Stimulated activated naive CD4-positive, alpha-beta T cell treated with Interleukin-2 at 50 U/mL for 16 hours (primary cell): ENCODE measurements at places on chromosomes 7 and 10.
A peak's percentile ranks its signal among the peaks of the same experiment; 100 is the strongest.

GRCh38 chr10:89398003-89398749 lies 5.8 kb downstream of the IFIT1 start:
- DNase-seq, result no peak

- DNase-seq, result no peak
Measured at GRCh38 chr10:9010931-9011670, 956.6 kb downstream of the GATA3 start.

DNA sequence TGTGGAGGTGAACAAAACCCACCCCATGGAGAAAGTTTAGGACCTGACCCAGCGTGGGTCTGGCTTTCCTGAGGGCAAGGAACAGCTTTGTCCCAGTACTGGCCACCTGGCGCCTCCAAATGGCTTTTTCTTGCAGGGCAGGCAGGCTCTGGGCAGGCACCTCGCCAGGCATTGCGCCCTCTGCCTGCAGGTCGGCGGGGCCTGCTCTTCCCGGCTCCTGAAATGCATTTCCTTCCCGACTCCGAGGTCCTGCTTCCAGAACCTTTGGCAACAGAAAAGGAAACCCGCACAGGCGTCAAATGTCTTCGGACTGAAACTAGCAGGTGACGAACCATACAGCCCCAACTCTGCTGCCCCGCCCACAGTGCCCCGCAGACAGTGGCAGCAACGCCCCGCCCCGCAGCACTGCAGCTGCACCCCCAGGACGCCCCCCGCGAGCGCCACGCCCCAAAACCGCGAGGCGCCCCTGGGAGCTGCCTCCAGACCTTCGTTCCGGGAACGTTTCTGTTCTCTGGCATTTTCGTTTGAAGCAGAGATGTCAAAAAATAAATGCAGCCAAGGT lies 65.5 kb downstream of the C10orf143 start:
- DNase-seq, result no peak

DNA sequence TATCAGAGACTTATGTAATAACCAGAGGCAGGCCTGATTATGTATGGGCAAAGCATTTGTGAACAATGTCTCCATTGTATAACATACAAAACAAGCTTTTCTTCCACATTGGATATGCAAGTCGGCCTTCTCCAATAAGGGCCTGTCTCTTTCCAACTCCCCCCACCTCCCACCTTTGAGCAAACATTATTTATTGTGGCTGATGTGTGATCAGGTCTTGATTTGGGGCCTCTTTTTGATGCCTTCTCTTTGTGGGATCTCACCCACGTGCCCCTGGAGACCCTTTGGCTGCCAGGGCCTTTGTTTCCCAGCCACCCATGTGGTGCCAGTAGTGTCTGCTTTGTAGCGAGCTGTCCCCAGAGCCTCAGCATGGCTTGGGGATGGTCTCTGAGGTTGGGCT lies 53.0 kb downstream of the TCF7L2 start:
- no peak for DNase-seq

GRCh38 chr10:119650692-119651513 lies at the start of gene BAG3:
TSS of gene BAG3 (plus strand) at chr10:119651380. CDS start at chr10:119651676, 296 bp downstream.
- peak; percentile 73 for DNase-seq

GRCh38 chr10:17368708-17369272 lies 85.6 kb downstream of the ST8SIA6 start:
- DNase-seq, result no peak

DNA sequence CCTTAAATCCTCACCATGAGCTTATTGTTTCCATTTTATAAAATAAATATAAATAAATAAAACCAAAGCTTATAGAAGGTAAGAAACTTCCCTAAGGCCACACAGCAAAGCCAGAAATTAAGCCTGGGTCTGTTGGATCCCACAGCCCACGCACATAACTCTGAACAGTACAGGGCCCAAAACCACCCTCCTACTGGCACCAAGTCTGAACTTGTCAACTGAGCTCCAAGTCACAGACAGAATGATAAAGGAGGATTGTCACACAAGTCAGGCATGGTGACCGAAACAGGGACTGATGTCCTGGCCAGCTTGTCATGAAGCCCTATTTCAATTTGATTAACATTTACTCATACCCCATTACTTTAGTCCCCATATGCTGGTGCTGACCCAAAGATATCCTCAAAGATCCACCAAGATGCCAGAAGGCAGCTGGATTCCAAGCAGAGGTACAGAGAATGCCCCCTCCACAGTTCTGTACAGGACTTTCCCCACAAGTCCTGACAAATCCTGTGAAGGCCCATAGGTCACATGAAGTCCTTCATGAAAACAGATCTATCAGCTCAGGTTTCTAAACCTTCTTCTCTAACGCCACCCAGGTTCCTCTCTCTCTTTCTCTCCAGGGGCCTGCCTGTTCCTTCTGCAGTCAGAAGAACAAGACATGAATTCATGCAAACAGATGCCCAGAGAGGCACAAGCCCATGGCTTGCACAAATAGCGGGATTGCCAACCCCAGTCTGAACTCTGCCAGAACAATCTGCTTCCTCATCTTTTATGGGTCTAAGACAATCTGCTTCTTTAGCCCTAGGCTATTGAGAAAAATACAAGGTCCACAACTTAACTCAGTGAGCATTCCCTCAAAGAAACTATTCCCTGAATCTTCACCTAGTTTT lies 60.9 kb downstream of the GLI3 start:
- no peak for DNase-seq

GRCh38 chr7:2809903-2810625 lies 34.0 kb downstream of the GNA12 start:
- no peak for DNase-seq

DNA sequence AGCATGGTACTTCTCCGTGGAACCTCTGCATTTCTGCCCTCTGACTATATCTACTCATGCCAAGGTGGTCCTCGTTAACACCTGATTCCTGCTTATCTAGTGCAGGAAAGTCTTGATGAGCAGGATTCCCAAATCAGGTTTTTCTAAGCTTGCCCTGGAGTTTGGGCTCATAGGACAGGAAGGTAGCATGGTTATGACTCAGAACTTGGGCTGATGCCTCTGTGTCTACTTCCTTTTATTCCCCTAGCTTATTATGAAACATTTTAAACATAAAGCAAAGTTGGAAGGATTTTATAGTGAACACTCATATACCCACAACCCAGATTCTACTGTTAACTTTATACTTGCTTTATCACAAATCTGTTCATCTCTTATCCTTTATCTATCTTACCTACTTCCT lies 5.6 kb downstream of the SUFU start:
- no peak for DNase-seq

DNA sequence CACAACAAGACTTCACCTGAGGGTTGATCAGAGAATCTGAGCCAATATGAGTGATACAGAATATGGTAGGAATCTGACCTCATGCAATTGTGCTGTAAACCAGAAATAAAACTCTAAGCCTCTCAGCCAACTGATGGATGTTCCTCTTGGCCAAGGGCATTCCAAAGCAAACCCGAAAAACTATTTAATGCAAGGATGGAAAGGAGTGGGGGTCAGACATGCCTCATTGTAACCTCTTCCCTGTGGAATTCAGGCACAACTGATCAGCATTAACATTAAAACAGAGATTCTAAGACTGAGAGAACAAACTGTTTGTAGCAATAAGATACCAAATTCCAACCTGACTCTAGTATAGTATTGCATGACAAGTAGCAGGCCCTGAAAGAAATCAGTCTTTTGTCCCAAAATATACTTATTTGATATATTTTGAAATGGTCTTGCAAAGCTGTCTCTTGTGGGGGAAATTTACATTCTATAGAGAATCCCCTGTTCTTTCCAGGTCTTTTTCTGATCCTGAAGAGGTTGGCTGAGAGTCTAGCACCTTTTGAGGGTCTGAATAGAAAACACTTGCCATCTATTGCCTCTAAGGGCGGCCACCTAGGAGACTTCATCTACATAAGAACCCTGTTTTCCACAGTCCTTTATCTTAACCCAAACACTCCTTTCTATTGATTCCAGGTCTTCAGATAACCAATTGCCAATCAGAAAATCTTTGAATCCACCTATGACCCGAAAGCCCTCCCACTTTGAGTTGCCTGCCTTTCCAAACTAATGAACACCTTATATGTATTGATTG lies 50.4 kb upstream of the WDR11 start:
- DNase-seq, result no peak

- DNase-seq, result no peak
Measured at GRCh38 chr7:121329191-121330052, 622 bp downstream of the WNT16 start.

DNA sequence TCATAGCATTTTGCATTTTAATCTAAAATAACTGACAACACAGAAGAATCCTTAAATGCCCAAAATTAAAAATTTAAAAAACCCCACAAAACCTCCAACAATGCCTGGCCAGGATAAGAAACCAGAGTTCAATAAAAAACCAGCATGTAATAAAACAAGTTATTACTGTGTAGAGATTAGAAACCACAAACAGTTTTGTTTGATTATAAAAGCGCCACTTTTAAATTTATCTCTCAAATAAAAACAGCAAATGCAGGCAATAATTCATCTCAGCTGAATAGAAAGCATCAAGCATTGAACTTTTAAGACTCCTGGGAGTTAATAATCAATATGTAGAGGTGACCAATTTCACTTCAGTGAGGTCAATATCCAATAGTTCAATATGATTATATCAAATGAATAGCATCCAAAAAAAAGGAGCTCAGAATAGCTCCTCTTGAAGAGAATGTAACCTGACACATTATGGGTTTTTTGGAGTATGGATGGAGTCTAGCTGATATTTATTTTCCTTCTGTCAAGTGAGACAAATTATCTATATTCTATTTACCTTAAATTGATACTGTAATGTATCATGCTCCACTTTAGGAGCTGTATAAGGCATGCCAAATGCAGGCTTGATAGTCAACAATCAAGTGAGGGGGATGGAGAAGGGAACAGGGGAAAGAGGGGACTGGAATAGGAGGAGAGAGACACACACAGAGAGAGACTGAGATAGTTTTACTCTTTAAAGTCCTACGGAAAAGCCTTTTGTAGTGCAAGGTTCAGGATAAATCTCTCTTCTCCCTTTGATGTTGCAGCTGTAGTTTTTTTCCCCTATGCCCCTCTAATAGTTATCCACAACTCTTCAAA lies 130.9 kb downstream of the RSU1 start:
- DNase-seq, result no peak

- DNase-seq, result no peak
Measured at GRCh38 chr7:29611941-29612544, 48.4 kb downstream of the PRR15 start.

DNA sequence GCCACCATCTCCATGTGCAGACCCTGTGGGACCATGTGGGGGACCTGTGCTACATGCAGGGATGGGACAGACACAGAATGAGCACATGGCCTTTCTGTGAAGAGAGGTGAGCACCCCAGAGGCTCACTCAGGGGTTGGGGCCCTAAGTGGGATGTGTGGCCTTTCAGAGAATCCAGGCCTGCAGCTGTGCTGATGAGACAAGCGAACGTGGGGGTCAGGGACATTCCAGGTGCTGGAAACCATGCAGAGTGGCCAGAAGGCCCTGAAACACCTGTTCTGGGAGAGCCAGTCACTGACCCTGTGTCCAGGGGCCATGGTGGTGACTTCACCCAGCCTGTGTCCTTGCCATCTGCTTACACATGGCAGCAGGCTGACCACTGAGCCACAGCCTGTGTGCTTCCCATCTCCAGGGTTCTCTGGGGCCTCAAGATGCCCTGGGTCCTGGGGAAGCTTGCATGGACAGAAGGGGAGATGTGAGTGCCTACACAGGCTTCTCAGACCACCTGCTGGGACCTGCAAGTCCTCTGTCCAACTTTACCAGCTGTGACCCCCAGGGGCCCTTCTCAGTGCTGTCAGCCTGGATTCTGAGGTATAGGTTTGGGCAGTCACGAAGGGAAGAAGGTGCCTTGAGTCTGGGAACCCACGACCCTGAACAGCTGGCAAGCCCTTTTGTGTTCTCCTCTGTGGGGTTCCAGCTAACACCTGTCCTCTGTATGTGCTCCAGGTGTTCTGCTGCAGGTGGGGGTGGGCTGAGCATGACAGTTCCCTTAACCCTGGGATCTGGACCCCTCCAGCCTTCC lies 17.6 kb downstream of the RAMP3 start:
- DNase-seq, result no peak

GRCh38 chr7:47734287-47734948 lies 152.5 kb upstream of the TNS3 start:
- DNase-seq, result no peak

DNA sequence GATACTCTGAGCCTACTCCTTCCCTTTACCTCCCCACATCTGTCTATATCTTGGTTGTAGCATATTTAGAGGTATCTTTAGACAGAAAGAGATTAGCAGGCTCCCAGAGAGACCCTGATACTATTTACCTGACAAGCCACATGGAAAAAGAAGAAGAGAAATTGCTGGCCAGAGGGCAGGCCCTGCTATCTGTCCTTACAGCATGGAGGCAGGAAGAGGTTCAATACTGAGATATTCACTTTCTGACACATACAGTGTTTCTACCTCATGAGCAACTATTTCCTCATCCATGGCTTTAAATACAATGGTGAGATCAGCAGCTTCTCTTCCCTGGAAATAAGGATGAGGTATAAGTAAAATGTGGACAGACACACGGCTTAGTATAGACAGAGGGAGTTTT lies 33.9 kb upstream of the TSPAN13 start:
- DNase-seq, result no peak

DNA sequence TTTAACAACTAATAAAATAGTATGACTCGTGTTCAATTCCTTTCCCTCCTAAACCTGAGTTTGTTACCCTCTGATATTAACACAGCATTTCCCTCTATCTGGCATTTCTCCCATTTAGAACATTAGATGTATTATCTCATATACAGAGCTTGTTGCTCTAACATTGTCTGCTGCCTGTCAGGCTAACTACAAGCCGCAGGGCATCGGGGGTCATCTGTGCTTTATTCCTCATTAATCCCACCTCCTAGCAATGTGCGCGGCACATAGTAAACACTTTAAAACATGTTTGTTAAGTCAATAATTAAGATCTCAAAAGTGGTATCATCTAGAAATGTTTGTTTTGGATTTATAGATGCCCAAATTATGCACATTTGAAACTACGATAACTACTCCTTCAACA lies 52.9 kb upstream of the NEBL start:
- DNase-seq, result no peak

GRCh38 chr10:115321360-115321759 lies 228.2 kb downstream of the ATRNL1 start:
- no peak for DNase-seq

DNA sequence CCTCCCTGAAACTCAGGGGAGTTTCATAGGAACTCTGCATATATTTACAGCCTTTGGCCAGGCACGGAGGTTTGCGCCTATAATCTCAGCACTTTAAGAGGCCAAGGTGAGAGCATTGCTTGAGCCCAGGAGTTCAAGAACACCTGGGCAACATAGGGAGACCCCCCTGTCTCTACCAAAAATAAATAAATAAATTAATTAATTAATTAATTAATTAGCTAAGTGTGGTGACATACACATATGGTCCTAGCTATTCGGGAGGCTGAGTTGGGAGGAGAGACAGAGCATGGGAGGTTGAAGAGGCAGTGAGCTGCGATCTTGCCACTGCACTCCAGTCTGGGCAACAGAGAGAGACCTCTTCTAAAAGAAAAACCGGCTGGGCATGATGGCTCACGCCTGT lies 9.4 kb upstream of the LEP start:
- no peak for DNase-seq

GRCh38 chr10:12656518-12657142 lies 307.3 kb downstream of the CAMK1D start:
- DNase-seq, result no peak
